Activated T-cell treated with anti-CD3 and anti-CD28 coated beads for 4 hours (primary cell): ENCODE measurements at places on chromosomes 7 and 10.

- no peak for DNase-seq
Measured at GRCh38 chr7:102152672-102153598, 133.7 kb upstream of the SH2B2 start.

- DNase-seq = no peak
Measured at GRCh38 chr7:28882869-28883470, 75.2 kb downstream of the TRIL start.

DNA sequence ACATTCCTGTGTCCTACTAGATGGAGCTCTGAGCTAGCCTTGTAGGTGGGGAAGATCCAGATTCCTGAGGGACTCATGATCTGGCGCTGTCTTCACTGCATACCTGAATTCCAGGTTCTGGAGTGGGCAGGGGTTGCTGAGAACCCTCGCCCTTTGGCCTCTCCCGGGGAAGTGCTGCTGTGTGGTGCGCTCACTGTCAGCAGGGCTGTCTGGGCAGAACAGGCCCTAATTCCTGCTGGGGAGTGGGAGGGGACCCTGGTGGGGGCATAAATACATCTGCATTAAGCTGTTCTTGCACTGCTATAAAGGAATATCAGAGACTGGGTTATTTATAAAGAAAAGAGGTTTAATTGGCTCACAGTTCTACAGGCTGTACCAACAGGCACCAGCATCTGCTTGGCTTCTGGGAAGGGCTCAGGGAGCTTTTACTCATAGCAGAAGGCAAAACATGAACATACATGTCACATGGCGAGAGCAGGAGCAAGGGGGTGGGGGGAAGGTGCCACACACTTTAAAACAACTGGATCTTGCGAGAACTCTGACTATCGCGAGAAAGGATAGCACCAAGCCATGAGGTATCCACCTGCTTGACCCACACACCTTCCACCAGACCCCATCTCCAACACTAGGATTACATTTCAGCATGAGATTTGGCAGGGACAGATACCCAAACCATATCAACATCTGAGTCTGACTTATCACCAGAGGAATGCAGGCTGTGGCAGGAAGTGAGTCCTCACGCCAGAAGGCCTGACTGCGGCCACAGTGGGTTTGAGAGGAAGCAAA lies 115.0 kb downstream of the ADCY1 start:
- DNase-seq = no peak

DNA sequence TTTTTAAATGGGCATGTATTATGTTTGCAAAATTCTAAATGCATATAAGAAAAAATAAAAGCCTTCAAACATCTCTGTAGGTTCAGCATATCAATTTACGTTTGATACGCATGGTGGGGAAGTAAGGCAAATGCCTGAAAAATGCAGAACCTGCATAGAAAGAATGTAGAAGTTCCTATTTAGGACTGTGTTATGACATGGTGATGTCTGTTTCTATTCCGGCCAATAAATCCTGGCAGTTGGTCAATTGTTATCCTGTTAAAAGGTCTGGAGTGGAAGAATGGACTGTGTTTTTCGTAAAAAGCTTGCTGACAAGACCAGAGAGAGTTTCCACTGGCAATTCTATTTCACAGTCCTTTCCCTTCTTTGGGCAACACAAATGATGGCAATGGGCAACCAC lies 49.6 kb upstream of the CAV2 start:
- no peak for DNase-seq

- no peak for DNase-seq
Measured at GRCh38 chr7:99126921-99127553, 16.9 kb downstream of the SMURF1 start.
